Brain pericyte (primary cell): ENCODE measurements at places on chromosomes 12 and 14.

GRCh38 chr14:57883061-57883460, 17.2 kb upstream of the SLC35F4 start:
- DNase-seq, result no peak

- no peak for DNase-seq
Observed at GRCh38 chr12:127779301-127780045, 487.5 kb upstream of the TMEM132C start.

GRCh38 chr12:11578461-11578993, 70.9 kb upstream of the ETV6 start:
- DNase-seq, result no peak

- DNase-seq, result no peak
Observed at GRCh38 chr14:85556267-85556666, 26.3 kb downstream of the FLRT2 start.

GRCh38 chr12:119338593-119339363, 4.2 kb downstream of the CCDC60 start:
- DNase-seq, result no peak

DNA sequence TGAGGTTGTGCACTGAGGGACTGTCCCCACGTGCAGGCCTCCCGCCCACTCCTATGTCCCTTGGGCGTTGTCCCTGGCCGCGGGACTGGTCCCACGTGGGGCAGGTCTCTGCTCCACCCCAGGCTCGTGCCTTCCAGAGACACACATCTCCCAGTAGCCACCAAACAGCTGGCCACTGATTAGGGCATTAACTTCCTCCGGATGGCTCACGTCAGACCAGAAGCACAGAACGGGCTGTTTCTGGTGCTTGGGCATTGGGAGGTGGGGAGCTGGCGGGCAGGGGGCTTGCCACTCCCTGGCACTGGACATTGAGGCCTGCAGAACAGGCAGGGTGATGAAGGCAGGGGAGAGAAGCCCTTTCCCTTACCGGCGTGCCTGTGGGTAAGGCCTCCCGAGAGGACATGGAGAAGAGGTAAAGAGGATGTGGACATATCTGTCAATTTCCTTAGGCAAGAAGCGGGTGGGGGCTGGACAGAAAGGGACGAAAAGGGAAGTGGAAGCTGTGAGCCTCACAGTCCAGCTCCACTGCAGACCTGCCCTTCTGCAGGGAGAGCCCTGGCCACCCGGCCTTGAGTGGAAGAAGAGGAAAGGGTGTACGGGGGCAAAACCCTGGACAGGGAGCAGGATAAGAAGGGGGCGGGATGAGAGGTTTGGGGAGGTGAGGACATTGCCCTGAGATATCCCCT, 101.2 kb downstream of the NINJ2 start:
- no peak for DNase-seq

GRCh38 chr14:36339816-36340215, 19.4 kb upstream of the MBIP start:
- DNase-seq, result no peak

- no peak for DNase-seq
Observed at GRCh38 chr12:40158592-40159111, 52.8 kb upstream of the SLC2A13 start.

- DNase-seq, result peak; percentile 47
Observed at GRCh38 chr14:79325071-79325470, 886.2 kb downstream of the DIO2 start.

- no peak for DNase-seq
Observed at GRCh38 chr14:23569443-23570151, 2.0 kb upstream of the AP1G2 start.

- DNase-seq, result no peak
Observed at GRCh38 chr12:6963791-6964413, 6.6 kb downstream of the PHB2 start.
